ENCODE measurements at places on chromosomes 2 and 18. TPM values are rescaled to one million over a fixed set of nuclear protein-coding genes. Genes with fewer than 3 reads are reported as not detected.

NDUFAF7 gene
- 15.6 TPM for polyA plus RNA-seq

SATB2 gene
- 13.5 TPM for polyA plus RNA-seq

CXCR1 gene
- polyA plus RNA-seq, result not detected

MAP2 gene
- polyA plus RNA-seq, result 25.1 TPM

SAG gene
- polyA plus RNA-seq, result 0.24 TPM

PDE1A gene
- polyA plus RNA-seq, result 24.5 TPM

C2orf78 gene
- polyA plus RNA-seq, result not detected

DNA sequence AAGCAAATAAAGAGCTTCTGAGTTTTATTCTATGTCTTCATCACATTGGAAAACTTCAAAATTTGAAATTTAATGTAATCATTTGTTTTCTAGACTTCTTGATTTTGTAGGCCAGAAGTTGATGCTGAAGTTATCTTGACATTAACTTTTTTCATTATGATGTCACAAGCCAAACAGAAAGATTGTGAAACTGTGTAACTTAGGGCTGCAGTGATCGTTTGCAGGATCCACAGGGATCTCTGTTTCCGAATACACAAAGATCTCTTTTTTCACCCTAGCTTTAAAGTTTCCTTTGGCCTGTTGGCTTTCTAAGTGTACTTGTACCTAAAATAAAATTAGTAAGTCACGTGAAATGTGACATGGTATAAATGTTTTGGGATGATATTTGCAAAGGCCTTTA is 594.9 kb upstream of the CDH2 start:
- DNase-seq, result no peak

- DNase-seq, result no peak
Measured at GRCh38 chr2:229861431-229861830, 60.4 kb downstream of the TRIP12 start.

DNA sequence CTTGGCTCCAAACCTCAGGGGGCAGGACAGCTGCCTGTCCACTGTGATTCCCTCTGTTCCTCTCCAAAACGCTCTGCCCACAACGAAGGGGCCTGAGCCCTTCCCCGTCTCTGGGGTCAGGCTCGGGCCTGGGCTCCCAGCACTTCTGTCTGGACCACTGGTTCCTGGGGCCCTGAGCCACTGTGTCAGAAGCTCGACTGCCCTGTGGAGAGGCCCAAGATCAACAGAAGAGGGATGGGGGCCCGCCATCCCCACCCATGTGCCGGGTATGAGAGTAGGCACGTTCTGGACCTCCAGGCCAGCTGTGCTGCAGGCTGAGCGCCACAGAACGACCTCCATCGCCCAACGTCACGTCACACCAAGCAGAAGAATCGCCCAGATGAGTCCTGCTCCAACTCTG is 119.9 kb upstream of the HS6ST1 start:
- DNase-seq, result no peak

DNA sequence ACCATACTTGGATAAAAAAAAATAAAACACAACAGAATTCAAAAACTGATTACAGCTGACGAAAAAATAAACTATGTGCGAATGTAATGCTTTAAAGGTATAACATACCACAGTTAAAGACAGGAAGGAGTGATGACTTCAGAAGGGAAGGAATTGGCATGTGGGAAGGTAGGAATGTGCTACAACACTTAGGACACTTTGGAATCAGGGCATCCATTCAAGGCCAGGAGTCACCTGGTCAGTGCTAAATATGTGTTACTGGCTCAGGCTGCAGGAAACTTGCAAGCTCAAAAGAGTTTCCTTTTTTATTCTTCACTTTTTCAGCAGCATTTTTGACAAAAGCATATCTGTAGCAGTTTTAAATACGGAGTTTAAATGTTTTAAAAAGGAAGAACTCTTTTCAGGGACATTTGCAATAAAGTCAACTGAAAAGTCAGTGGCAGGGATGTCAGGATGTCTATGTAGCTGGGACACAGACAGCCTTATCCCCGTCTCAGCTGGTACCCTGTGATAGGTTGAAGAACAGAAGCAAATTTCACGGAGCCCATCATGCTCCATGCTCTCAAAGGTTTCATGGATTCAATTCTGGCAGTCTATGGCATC is 138.0 kb upstream of the KLHL14 start:
- no peak for DNase-seq

All from left renal cortex interstitium (tissue), 4 donors.